ENCODE measurements at places on chromosomes 11 and 22.

DNA sequence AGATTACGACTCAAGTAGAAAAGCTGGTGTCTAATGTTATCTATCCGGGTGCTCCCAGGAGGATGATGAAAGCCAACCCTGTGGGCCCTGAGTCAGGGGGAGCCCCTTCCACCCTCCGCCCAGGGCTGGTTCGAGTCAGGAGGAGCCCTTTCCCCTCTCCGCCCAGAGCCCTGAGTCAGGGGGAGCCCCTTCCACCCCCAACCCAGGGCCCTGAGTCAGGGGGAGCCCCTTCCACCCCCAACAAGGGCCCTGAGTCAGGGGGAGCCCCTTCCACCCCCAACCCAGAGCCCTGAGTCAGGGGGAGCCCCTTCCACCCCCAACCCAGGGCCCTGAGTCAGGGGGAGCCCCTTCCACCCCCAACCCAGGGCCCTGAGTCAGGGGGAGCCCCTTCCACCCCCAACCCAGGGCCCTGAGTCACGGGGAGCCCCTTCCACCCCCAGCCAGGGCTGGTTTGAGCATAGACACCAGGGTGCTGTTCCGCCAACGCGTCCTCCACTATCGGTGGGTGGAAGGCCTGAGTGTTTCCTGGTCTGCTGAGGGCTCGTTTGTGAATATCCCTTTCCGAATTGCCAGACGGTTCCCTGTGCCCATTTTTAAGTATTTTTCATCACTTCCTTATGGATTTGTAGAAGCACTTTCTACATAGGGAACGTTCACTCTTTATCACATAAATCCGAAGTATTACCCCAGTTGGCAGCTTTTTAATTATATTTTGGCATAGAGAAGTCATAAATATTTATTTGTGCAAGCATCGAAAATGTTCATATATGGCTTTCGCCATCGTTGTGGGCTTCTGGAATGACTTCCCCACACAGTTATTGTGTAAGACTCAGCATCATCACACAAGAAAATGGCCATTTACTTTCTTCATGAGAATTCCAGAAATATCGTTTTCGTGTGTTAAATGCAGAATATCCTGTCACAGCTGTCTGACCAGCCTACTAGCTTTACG lies 380.6 kb downstream of the BRD1 start:
- DNase-seq = no peak

- no peak for DNase-seq
Measured at GRCh38 chr11:103681855-103682254, 354.6 kb upstream of the DDI1 start.

DNA sequence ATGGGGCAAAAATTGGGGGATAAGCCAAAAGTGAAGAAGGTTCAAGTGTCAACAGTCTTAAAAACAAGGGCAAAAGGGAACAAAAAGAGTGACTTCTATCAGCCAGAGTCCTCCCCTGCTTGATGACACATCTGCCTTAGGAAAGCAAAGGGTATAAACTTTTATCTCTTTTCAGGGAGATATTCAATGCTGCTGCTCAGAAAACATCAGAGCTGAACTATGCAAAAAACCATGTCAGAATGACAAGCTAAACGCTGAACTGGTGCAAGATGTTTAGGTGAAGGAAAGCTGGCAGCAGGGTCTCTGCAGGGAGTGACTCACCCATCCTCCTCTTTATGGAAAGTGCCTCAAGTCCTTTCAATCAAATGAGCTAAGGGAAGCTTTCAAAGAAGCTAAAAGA lies 24.7 kb downstream of the ALG9 start:
- peak; percentile 55 for DNase-seq

- peak; percentile 5 for DNase-seq
Measured at GRCh38 chr11:120413480-120413879, 77.3 kb downstream of the ARHGEF12 start.

DNA sequence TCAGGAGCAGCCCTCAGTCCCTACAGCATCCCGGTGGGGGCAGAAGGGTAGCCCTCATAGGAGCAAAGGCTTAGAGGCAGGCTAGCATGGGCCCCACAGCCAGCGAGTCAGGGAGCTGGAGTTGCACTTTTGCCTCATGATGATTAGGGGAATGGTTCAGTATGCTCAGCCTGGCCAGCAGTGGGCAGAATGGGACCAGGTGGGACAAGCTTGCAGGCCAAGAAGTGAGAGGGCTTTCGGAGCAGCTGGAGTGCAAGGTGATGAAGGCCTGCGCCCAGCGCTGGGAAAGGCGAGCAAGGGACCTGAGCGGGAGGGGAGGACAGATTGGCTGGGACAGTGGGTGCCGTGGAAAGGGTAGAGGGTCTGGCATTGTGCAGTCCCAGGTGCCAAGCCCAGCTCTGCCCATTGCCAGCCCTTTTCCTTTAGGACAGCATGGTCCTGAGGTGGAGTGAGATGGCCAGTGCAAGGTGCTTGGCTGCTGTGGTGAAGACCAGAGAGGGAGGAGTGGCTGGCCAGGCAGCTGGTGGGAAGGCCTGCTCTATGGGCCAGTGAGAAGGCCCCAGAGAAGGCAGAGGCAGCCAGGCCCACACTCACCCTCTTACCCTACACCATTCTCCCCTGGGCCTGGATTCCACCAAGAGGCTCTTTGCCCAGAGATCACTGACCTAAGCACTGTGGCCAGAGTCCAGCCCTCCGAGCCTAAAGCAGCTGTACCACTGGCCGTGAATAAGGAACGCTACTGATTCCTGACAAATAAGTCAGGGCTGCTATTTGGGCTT lies 47.9 kb upstream of the SUSD2 start:
- no peak for DNase-seq

DNA sequence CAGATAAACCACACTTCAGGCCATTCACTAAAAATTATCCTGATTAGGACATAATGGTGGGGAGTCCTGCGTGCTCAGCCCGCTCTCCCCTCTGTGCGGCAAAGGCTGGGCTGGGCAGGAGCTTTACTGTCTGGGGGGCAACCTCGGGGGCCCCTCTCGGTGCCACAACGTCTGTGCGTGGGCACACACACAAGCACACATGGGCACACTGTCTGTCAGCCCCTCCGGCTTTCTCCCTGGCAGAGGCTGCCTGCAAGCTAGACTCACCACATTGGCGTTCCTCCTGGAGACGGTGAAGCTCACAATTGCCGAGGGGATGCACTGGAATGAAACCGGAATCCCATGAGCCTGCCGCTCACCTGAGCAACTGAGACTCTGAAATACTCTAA lies 5.2 kb downstream of the MLC1 start:
- DNase-seq = no peak

GRCh38 chr11:110972640-110973039 lies 260.4 kb upstream of the ARHGAP20 start:
- peak; percentile 62 for DNase-seq

GRCh38 chr11:15863411-15863810 lies 492.9 kb downstream of the SOX6 start:
- no peak for DNase-seq

DNA sequence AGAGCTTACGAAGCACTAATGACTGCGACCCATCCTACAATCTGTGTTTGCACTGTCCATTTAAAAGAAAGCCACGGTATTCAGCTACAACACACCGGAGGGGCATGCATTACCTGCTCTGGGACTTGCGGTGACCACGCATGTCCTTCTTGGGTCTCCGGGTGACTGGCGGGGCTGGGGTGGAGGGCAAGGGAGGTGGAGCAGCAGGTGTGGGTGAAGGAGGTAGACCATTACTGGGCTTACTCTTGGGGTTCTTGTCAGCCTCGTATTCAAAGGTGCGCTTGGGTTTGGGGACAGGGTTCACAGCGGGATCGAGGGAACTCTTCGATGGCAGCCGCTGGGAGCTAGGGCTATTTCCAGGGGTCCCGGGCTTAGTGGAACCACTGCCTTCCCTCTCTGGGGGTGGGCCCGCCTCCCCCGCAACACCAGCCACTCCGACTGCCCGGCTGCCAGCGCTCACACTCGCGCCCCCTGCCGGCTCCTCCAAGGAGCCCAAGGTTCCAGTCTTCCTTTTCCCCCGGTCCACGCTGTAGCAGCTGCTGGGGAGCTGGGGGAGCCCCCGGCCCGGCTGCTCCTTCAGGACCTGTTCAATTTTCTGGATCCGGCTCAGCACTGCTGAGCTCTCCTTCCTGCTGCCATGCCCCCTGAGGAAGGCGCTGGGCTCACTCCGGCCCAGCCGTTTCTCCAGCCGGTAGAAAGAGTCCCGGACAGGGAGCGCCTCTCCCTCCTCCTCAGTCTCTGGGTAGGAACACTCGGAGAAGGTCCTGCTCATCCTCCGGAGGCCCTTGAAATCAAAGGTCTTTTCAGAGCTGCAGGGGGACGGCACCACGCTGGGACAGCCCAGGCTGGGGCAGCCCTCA lies 47.5 kb downstream of the RPL27A start:
- no peak for DNase-seq

GRCh38 chr11:111001986-111002611 lies 243.4 kb upstream of the POU2AF2 start:
- peak; percentile 68 for DNase-seq

GRCh38 chr11:117232092-117232878 lies at the start of gene RNF214:
Gene RNF214, plus strand, starts transcription at chr11:117232671. Its CDS starts 1,602 bp downstream, at chr11:117234273.
- DNase-seq = peak; percentile 98

GRCh38 chr11:111777094-111778046 lies 11.2 kb upstream of the PPP2R1B start:
- DNase-seq = peak; percentile 63

- DNase-seq = no peak
Measured at GRCh38 chr11:110530900-110531741, 101.4 kb downstream of the FDX1 start.

DNA sequence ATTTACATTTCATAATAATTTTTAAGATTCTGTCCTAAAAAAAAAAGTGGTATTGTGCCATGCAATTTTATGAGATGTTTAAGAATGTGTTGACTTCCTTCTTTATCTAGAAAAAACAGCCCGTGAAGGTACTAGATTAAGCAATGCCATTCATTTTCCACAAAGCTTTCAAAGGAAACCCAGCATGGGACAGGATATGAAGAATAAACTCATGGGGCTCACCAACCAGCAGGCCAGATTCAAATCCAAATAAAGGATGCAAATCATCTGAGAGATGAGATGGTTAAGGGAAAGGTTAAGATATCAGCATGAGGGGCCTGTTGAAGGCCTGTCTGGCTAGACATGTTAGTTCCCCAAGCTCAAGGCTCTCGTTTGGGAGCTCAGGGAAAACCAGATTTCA lies 199.1 kb downstream of the SWAP70 start:
- DNase-seq = no peak

- DNase-seq = no peak
Measured at GRCh38 chr11:13375798-13376197, 87.2 kb downstream of the BTBD10 start.

- DNase-seq = no peak
Measured at GRCh38 chr22:23751441-23751996, 607 bp upstream of the ZNF70 start.

DNA sequence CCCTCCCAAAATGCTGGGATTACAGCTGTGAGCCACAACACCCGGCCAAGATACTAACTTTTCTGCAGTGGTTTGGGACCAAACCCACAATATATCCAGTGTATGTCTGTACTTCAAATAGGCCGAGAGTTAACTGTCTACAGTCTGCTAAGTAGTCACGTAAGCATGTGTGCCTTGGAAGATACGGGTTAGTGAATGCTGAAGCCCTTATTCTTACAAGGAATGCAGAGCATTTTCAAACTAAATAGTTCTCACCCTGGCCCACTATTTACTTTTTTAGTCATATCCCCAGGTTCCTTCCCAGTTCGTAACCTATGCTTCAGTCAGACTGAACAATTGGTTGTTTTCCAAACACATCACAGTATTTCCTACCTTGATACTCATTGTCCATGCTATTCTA lies 176.0 kb downstream of the WNT11 start:
- DNase-seq = no peak

- peak; percentile 84 for DNase-seq
Measured at GRCh38 chr11:16785520-16786128, 47.2 kb downstream of the C11orf58 start.

DNA sequence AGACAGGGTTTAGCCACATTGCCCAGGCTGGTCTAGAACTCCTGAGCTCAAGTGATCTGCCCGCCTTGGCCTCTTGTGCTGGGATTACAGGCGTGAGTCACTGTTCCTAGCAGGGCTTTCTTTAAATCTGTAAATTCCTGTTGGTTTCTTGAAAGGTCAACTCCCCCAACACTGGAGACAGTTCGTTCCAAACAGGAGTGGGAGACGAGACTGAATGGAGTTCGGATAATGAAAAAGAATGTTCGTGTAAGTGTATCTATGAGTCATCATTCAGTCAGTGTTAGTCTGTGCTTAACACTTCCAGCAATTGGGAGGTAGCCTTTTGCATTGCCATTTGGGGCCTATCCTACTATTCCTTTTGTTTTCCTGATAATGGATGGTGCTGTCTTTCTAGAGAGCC lies 10.0 kb upstream of the BACE1-AS start:
- peak; percentile 74 for DNase-seq

DNA sequence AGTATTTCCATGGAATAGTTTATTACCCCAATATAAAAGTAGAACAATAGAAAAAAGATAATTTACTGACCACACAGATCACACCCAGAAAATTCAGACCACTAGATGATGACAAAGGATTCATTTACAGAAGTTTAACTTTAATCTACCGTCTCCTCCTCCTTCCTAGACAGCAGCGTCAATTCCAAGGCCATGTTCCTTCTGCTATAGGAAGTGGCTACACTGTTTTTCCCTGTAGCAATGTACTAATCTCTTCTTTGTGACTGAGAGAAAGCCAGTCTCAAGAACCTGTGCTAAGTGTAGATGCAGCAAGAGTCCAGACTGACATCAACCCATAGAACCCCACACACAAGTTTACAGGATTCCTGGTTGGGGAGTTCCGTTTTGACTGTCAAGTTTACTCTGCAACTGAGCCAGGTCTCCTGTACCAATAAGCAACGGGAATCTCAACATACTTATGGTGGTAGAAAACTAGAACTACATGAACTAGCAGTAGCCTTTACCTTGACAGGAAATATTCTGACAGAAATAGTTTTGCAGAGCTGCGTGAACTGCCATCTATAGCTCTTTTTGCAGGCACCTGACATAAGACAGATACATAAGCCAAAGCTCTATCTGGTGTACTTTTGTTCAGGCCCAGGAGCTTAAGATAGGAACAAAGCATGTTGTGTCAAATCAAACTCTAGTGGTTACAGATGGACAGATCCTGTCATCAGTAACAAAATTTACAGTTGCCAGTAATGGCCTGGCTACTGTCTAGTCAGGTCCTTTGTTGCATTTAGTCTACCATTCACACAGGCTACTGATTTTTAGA lies 42.9 kb downstream of the MRTFA start:
- DNase-seq = no peak

All from AG08396 (cell line).